ENCODE measurements at places on chromosomes 1 and 21.

GRCh38 chr1:165376041-165376810 lies 19.7 kb upstream of the LMX1A start:
- peak; percentile 31 for DNase-seq

DNA sequence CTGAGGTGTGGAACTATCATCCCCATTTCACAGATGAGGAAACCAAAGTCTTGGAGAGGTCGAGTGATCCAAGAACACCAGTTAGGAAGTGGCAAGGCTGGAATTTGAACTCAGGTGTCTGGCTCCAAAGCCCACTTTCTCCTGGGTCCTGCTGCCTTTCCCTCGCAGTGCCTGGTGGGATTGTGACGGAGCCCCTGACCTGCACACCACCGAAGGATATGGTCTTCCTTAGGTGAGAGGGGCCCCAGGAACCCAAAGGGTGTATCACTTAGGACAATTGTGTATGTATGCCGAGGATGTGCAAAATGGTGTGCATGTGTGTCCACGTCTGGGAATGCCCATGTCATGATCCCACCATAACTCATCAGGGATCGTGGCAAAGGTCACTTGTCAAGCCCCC lies 392.7 kb downstream of the MATN1 start:
- no peak for DNase-seq

GRCh38 chr1:43666608-43667007 lies 16.7 kb downstream of the KDM4A start:
- DNase-seq, result no peak

DNA sequence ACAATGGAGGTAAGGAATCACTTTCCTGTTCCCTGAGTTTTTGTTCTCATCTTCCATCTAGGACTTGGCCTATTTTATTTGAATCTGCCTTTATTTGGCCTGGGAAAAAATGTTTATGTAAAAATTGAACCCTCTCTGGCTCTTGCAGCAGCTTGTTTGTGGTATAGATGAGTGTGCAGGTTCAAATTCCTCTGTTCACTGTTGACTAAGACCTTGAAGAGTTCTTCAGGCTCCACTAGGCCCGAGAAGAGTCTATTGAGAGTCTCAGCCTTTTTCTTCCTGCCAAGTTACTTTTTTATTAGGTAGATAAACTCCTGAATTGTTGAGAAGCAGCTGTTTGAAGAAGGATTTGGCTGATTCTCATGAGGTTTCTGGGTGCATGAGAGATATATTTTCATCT lies 248.8 kb upstream of the ADGRL2 start:
- no peak for DNase-seq

GRCh38 chr1:61140778-61141177 lies 58.4 kb downstream of the NFIA start:
- no peak for DNase-seq

DNA sequence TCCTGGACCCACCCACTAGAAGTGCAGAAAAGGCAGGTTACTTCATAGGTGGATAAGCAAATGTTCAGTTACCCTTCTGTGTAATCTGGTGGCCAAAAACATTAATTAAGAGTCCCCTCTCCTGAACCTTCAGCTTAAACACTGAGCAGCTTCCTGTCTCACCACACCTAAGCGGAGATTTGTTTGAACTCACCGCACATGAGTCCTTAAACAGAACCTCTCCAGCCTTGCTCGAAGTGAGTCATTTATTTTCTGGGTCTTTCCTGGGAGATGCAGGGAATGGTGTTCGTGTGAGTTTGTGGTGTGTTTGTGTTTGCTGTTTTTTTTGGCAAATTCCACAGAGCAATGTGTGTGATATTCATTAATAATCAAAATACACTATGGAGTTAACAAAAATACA lies 7.6 kb upstream of the FNBP1L start:
- no peak for DNase-seq

DNA sequence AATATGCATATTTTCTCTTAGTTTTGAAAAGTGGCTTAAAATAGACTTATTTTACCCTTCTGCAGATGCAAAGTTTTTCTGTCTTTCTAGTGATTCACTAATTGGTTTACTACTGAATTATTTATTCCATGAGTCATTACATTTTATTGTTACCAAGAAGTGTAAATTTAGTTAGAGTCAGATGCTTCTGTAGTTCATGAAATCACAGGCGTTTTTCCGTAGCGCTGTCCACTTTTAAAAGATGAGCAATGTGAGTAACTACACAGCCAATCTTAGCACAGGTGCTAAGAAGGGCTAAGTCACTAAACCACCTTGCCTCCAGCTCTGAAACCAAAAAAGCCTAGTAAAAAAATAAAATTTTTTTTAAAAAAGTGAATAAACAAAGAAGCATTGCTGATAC lies 24.7 kb downstream of the RGS13 start:
- no peak for DNase-seq

GRCh38 chr1:24465099-24465498 lies 37.5 kb upstream of the RCAN3 start:
- DNase-seq, result no peak

GRCh38 chr1:205794011-205794730 lies 18.8 kb downstream of the SLC41A1 start:
- DNase-seq, result no peak

DNA sequence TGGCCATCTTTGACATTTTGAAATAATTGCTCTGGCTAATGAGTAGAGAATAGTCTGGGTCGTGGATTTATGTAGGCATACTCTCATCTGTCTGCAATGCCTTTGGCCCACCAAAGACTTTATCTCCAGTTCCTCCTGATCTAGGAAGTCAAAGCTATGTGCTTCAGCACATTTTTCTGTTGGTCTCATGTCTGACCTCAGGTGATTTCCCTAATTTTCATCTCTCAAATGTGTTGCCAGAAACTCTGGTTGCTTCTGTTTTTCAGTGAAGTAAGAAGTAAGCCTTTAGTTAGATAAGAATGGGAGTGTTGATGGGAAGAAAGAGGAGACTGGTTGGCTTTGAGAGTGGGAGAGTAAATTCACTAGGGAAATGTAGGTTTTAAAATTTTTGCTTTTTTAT lies 66.4 kb downstream of the GPR88 start:
- no peak for DNase-seq

DNA sequence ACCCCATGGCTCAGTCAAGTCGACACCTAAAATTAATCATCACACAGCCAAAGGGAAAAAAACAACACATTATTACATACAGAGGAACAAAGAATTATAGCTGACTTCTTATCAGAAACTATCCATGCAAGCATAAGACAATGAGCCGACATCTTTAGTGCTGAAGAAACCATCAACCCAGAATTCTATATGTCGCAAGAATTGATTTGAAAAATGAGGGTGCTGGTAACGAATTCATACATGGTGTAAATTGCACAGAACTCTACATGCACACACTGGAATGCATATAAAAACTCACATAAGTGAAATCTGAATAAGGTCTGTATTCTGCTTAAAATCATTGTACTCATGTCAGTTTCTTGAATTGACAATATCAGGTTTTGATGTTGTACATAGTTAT lies 25.0 kb upstream of the EIF4G3 start:
- DNase-seq, result no peak

DNA sequence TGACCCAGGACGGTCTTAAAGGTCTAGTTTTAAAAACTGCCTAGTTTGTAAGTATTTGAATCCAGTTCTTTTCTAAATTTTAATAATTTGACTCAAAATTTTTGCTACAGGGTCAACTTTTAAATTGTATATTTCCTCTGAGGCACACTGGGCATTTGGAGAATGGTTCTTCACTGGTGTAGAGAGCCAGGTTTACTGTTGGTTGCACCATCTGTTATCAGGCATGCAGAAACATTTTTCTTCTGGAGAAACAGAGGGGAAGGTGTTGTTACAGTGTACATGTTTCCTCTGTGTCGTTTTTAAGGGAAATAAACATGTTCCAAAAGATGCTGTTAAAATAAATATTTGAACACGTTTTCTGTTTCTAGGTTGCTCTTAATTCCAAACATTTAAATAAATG lies 39.0 kb upstream of the RWDD3 start:
- peak; percentile 88 for DNase-seq

GRCh38 chr1:33182401-33182841 lies 578 bp upstream of the TRIM62 start:
- no peak for DNase-seq

- DNase-seq, result no peak
These were observed 2.8 kb upstream of the C1orf162 start for GRCh38 chr1:111471012-111471411.

GRCh38 chr1:6248932-6249738 lies 5.2 kb downstream of the HES3 start:
- no peak for DNase-seq

DNA sequence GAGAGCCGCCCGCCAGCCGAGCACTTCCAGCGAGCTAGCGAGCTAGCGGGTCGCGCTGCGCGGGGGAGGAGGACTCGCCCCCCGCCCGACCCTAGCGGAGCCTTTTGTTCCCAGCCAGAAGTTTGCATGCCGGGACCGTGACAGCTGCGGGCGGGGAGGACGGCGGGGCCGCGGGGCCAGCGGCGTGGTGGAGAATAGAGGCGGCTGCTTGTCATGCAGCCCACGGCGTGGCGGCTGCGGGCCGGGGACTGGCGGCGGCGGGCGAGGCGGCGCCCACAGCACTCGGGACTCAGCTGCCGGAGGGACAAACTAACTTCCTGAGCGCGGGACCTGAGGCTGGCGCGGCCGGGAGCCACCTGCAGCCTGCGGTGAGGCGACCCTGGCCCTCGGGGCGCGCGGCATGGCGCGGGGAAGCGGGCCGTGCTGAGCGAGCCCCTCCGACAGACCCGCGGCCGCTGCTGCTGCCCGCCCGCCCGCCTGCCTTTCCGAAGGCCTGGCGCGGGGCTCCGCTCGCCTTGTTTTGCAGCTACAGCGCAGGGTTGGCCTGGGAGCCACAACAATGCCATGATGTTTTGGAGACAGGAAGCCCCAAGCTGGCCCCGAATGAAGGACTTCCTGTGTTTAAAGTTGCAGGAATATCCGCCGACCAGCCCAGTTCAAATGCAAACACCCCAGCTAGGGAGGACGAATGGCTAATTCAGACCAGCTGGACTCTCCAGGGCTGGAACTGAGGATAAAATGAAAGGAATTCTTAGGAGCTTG lies 82.2 kb upstream of the BMP8A start:
- peak; percentile 39 for DNase-seq

DNA sequence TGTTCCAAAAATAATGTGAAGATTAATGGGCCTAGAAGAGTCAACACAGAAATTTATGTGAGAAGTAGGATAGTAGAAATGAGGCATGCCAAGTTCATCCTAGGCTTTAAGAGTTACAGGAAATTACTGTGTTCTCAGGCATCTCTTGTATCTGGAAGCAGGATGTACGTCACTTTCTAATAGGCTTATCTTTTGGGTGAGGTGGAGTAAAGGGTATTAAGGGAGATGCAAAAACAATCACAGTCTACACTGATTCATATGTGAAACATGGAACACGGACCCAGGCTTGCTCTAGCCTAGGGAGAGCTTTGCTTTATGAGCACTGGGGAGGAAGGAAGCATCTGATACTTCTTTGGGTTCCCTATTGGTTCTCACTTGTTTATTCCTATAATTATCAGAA lies 84.5 kb upstream of the RGS4 start:
- DNase-seq, result no peak

- DNase-seq, result no peak
These were observed 19.5 kb downstream of the GLIS1 start for GRCh38 chr1:53719469-53719868.
